ENCODE measurements at places on chromosomes 1 and 21.

- DNase-seq = no peak
Measured at GRCh38 chr1:58796416-58796815, 12.6 kb upstream of the JUN start.

DNA sequence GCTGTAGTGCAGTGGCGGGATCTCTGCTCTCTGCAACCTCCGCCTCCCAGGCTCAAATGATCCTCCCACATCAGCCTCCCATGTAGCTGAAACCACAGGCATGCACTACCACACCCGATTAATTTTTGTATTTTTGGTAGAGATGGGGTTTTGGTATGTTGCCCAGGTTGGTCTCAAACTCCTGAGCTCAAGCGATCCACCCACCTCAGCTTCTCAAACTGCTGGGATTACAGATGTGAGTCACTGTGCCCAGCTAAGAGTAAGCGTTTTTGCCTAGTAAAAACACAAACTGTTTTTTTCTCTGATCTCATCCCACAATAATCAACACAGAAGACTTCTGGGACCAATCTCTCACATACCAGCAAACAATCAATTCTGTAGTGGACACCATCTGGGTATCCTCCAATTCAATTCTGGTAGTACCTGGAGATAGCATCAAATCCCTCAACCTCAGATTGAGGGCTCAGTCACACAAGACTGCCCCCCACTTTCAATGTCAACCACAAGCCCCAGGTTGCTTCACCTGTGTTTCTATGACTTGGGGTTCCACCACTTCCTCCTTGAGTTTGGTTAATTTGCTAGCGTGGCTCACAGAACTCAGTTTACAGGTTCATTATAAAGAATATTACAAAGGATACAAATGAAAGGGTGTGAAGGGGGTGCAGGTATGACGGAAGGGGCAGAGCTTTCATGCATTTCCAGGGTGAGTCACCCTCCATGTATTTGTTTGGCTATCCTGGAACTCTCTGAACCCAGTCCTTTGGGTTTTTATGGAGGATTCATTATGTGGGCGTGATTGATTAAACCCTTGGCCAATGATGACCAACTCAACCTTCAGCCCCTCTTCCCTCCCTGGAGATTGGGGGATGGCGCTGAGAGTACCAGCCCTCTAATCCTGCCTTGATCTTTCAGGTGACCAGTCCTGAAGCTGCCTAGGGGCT lies 40.0 kb upstream of the RHOU start:
- no peak for DNase-seq

GRCh38 chr1:24949331-24949881 lies 19.3 kb upstream of the RUNX3 start:
- DNase-seq = no peak

- DNase-seq = no peak
Measured at GRCh38 chr1:23402286-23403037, 22.1 kb downstream of the TCEA3 start.

DNA sequence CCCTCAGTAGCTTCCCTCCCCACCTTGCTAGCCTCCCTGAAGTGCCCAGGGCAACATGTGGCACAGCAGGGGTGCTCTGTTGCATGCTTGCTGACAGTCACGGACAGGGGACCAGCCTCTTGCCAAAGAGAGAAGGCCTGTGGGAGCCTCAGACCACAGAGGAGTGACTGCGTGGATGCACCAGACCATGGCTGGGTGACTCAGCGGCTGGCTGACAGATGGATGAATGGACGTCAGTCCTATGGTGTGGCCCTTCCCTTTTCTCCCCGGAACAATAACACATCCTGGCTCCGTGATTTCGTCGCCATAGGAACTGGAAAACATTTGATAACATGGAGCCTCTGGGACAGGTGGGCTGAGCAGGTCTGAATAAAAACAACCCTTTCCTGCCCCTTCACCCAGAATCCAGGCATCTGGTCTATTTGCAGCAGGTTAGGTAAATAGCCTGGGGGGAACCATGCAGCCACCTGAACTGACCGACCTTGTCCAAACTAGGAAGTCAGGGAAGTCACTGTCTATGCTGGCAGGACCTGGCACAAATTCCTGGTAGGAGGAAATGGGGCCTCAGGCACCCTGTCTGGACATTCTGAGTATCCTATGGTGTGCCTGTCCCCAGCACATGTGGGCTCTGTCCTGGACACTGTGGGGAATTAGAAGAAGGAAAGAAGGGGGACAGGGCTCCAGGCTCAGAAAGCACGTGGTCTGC lies 53.3 kb downstream of the NENF start:
- peak; percentile 79 for DNase-seq

- DNase-seq = no peak
Measured at GRCh38 chr1:151266315-151266714, 11.8 kb downstream of the PSMD4 start.

- no peak for DNase-seq
Measured at GRCh38 chr21:25891596-25891995, 156.8 kb downstream of the GABPA start.
